ENCODE measurements at places on chromosomes 6 and 20. TPM values are rescaled to one million over a fixed set of nuclear protein-coding genes. Genes with fewer than 3 reads are reported as not detected.

Gene SLC35F1
- 3.1 TPM for polyA plus RNA-seq

Gene OXT
- 1.3 TPM for polyA plus RNA-seq

Gene GDAP1L1
- polyA plus RNA-seq: not detected

Gene GNAS-AS1
- 2.2 TPM for polyA plus RNA-seq

Gene OR2B6
- polyA plus RNA-seq: not detected

DNA sequence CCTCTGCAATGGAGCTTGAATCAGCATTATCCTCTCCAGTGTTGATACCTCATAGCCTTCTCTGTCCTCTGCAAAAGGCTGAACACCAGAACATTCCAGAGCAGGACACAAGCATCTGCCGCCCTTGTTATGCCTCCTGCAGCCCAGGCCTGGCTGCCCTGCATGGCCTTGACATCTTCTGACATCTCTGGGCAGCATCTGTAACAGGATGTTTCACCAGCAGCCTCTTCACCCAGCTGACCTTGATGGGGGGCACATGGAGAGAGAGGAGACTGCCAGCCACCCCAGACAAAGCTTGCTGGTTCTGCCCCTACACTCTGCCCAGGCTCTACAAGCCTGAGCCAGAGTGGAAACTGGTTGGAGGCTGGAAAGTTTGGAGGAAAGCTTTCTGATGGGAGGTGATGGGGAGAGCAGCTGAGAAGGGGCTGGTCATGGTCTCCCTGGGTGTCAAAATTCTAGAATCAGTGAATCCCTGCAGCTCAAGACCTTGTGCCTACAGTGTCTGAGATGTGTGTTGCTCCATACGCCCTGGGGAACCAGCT, 145.1 kb downstream of the MRPL14 start:
- no peak for DNase-seq

GRCh38 chr6:157427969-157428368, 47.0 kb downstream of the ZDHHC14 start:
- DNase-seq: no peak

GRCh38 chr6:25237579-25237978, 41.6 kb upstream of the CARMIL1 start:
- no peak for DNase-seq

- DNase-seq: no peak
These were observed 97.0 kb downstream of the KCNB1 start for GRCh38 chr20:49385465-49385864.

GRCh38 chr6:127539272-127539671, 20.1 kb upstream of the MTCL3 start:
- peak; percentile 8 for DNase-seq

- DNase-seq: no peak
These were observed 9.9 kb downstream of the ANKRD66 start for GRCh38 chr6:46756469-46757213.

- no peak for DNase-seq
These were observed 62.8 kb upstream of the APCDD1L start for GRCh38 chr20:58577871-58578598.

DNA sequence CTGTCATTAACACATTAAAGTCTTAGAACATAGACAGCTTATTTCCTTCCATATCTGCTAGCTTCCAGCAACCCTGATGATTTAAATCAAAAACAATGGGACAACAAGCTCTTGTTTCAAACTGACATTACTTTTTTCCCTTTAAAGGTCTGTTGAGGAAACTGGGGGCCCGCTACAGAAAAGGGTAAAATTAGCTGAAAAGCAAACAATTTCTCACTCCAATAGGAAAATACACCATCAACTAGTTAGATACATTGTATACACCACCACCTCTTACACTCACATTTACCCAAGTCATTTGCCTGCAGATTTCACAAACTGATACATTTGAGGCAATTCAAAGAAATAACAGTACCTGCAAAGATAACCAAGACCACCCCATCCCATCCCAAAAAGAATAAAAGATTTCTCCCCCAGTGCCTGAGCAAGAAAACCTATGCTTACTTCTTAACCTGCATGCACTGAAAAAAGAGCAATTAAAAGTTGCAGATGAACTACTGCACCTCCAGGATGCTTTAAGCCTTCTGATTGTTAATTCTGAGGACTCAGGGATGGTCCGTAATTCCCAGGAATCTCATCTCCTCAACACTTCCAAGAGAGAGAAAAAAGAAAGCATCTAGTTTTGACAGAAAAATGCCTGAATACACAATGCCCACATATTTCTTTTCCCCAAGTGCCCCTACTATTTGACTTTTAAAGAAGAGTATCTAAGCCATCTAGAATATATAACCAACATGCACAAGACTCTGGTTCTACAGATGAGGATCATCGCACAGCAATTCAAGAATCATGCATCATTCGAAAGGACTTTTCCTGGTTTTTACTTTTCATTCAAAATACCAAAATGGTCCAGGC, 5.6 kb downstream of the ZMYND8 start:
- DNase-seq: no peak

DNA sequence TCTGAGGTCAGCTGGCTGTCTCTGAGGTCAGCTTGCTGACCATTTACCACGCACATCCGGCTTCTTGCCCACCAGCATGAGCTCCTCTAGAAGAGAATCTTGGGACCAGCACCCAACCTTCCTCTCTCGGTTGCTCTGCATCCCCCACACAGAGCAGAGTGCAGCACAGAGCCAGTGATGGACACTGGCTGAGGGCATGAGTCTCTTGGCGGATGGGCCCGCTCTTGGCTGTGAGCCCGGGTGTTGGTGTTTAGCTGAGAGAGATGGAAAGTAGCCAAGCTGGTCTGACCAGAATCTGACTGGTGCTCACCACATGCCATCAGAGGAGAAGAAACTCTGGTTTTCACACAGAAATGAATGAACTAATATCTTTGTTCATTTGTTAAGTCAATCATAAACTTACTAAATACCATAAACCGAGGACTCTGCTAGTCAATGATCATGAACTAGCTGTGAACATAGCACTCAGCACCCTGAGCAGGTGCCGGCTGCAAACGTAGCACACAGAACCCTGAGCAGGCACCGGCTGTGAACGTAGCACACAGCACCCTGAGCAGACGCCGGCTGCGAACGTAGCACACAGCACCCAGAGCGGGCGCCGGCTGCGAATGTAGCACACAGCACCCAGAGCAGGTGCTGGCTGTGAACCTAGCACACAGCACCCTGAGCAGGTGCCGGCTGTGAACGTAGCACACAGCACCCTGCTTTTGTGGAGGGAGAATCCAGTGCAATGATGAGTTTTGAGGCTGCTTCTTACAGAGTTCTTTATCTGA, 10.4 kb upstream of the THBS2 start:
- DNase-seq: no peak

- no peak for DNase-seq
These were observed 538.5 kb downstream of the CD83 start for GRCh38 chr6:14656078-14656521.
